Activated naive CD4-positive, alpha-beta T cell treated with anti-CD3 and anti-CD28 coated beads, Interleukin-2, amount 50 U/mL, for 72 hours (primary cell): ENCODE measurements at places on chromosomes 12 and 14.

GRCh38 chr12:124745891-124746570 lies 117.6 kb downstream of the SCARB1 start:
- DNase-seq = no peak

- DNase-seq = no peak
These were observed 70.3 kb downstream of the TBX5 start for GRCh38 chr12:114335607-114336006.

- no peak for DNase-seq
These were observed 283 bp downstream of the LMO3 start for GRCh38 chr12:16605642-16606116.

DNA sequence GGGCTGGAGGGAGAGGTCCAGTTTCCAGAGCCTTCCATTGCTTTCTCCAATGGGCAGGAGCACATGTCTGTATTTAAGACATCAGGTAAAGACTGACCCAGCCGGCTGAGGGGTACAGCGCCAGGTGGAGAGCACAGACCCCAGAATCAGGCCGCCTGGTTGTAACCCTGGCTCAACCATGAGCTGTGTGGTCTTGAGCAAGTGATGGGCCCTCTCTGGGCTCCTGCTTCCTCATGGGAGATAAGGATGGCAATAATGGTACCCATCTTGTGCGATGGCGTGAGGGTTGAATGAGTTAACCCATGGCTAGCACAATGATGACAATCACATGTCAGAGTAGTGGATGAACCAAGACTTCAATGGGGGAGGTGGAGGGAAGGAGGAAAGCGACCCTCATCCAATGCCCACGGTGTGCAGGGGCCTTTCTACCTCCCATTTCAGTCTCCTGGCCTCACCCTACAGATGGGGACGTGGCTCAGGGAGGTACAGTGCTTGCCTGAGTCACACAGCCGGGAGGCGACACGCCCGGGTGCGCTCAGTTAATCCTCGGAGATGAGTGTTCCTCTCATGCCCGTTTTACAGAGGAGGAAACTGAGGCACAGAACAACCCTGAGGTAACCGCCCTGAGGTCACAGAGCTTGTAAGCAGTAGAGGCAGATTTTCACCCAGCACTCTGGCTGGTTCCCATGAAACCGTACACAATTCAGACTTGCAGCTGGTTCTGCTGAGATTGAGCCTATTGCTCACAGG lies 163.9 kb downstream of the RBM19 start:
- no peak for DNase-seq
